ENCODE measurements at places on chromosomes 2 and 18.

- DNase-seq = no peak
Observed at GRCh38 chr18:3151399-3152264, 68.1 kb downstream of the MYOM1 start.

GRCh38 chr18:5895299-5895875 lies at the start of gene TMEM200C:
Gene TMEM200C, minus strand, starts transcription at chr18:5895522. Its CDS starts 3,459 bp downstream, at chr18:5892063.
- peak; percentile 60 for DNase-seq

DNA sequence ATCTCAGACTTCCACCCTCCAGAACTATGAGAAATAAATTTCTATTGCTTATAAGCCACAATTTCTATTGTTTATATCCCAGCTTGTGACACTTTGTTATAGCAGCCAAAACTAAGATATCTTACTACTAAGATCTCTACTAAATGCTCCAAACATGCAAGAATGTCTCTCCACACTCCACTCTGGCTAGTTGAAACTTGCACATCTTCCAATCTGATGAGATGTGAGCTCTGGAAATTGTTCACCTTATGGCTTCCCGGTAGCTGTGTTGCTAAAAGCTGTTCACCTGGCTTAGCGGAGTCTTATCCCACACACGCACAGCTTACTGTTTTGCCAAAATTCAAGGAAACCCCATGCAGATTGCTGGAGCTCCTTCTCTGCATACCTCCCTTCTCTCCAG lies 43.9 kb downstream of the PKDCC start:
- DNase-seq = no peak

DNA sequence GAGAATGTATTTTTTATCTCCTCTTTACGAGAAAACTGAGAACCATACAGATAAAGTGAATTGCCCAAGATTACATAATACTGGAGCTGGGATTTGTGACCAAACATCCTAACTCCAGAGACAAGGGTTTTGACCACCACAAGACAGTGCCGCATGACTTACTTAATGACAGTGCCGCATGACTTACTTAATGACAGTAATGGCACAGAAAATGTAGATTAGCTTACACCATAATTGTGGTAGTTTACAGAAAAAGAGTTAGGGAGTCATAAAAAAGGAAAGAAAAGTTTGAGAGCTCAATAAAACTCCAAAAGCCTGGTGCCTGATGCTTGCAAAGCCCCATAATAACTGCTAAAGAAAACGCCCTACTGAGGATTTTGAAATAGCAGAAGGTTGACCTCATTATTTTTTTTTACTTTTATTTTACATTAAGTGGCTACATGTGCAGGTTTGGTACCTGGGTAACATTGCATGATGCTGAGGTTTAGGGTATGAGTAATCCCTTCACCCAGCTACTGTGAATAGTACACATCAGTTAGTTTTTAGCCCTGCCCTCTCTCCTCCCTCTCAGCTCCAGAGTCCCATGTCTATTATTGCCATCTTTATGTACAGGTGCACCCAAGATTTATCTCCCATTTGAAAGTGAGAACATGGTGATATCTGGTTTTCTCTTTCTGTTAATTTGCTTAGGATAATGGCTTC lies 310.0 kb upstream of the UBE2E3 start:
- no peak for DNase-seq

DNA sequence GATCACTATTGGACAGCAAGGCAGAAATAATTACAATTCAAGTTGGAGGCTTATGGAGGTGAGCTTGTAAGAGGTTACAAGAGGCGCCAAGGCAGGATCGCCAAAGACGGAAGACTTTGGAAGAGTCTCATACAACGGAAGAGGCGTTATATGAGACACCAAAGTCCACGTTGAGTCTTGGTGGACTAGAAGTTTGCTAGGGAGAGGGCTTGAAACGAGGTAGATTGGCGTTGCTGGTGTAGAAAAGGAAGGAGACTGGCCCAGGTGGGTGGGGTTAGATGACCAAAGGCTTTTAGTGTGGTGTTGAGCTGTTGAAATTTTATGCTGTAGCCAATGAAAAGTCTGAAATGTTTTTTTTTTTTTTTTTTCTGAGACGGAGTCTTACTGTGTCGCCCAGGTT lies 1.4 kb downstream of the MSH2 start:
- DNase-seq = no peak

GRCh38 chr2:241617431-241618154 lies 19.4 kb downstream of the THAP4 start:
- DNase-seq = peak; percentile 83

DNA sequence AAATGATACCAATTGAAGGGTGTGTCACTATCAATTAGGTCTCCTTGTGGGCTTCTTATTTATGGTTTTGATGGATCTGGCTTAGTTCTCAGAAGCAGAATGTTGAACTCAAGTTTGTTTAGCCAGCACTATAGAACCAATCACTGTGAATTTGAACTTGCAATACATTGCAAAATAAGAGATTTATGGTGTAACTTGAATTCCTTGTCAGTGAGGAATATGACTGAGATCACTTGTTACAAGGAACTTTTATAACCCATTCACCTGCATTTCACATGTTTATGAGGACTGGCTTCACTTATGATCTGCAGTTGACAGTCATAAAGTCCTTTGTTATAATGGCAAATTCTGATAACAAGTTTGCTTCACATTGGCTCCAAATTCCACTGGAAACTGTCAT lies 9.8 kb downstream of the GATA6 start:
- DNase-seq = no peak

DNA sequence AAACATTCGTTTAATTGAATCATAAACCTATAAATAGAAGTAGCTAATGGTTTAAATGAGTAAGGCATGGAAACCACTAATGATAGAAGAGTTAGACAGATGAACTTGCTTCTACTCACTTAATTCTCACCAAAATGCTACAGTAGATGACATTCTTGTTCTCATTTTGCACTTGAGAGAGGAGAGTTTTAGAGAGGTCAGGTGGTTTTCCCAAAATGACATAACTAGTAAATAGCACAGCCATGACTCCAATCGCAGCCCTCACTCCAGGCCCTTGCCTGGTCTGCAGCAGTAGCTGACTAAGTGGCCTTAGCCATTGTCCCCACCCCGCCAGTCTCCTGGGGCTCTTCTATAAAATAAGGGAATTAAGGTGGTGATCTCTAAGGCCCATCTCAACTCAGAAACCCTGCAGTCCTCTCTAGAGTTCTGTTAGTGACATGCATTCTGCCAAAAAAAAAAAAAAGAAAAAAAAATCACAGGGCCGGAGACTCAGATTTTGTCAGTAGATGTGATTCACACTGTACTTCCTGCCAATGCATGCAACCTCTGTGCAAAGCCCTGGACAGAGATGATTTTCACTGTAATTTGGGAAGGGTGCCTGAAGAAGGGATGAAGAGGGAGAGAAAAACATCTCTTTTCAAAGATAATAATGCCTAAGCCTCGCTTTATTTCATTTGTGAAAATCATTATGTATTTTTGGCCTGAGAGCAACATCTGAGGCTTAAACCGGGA lies 221.8 kb downstream of the ANAPC1 start:
- DNase-seq = no peak

DNA sequence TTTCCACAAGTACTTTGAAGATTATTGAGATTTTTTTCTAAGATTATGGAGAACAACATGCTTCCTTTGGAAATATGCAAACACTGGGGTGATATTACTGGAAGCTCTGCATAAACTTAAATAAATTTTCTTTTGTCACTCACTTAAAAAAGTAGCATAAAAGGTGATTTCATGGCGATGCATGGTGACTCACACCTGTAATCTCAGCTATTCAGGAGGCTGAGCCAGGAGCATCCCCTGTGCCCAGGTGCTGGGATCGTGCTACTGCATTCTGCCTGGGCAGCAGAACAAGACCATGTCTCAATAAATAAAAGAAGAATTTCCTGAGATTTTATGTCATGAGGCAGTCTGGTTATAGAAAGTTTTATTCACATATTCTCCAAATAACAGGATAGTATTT lies 679.1 kb upstream of the CDH2 start:
- DNase-seq = peak; percentile 20

- DNase-seq = no peak
Observed at GRCh38 chr2:168751104-168751740, 51.2 kb upstream of the NOSTRIN start.

DNA sequence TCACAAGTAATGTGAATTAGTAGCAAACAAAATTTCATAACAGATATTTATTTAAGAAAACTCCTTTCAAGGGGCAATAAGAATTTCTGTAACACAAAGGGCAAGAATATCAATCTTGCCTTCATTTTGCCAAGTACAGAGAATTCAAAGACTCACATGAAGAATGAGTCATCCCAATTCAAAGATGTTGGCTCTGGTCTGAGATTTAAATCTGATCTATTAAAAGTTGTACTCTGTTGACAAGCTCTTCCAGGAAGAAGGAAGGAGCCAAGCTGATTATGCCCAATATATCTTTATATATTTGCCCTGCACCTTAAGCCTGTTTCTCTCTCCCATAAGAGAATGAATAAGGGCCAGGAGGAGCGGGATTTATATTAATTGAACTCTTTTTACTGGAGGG lies 55.9 kb upstream of the RPE start:
- no peak for DNase-seq

GRCh38 chr2:69213782-69214181 lies 173.2 kb downstream of the GFPT1 start:
- DNase-seq = peak; percentile 60

DNA sequence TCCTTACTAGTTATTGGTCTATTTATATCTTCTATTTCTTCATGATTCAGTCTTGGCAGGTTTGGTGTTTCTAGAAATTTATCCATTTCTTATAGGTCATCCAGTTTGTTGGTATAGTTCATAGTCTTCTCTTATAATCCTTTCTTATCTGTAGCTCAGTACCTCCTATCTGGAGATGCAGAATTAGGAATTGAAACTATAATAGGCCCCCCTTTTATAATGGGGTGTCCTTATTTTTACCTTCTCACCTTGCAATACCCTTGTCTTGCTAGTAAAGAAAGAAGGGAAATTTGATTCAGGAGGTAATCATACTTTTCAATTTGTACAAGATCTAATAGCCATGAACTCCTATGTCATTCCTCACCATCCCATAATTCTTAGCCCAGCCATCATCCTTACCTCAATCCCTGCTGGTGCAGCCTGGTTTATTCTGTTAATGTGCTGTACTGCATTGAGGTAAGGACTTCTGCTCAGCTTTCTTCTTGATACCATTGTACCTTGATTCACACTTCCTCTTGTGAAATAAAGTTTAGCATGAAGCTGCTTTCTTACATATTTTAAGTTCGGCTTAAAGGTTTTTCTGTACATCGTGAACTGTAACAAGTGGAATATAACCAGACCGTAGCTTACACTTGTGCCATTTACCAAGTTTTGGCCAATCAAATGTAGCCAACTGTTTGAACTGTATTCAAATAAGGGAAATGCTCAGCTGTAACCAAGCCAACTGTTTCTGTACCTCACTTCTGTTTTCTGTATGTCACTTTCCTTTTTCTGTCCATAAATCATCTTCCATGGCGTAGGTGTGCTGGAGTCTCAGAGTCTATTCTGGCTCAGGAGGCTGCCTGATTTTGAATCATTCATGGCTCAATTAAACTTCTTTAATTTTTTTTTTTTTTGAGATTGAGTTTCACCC lies 40.1 kb upstream of the PTH2R start:
- DNase-seq = no peak

DNA sequence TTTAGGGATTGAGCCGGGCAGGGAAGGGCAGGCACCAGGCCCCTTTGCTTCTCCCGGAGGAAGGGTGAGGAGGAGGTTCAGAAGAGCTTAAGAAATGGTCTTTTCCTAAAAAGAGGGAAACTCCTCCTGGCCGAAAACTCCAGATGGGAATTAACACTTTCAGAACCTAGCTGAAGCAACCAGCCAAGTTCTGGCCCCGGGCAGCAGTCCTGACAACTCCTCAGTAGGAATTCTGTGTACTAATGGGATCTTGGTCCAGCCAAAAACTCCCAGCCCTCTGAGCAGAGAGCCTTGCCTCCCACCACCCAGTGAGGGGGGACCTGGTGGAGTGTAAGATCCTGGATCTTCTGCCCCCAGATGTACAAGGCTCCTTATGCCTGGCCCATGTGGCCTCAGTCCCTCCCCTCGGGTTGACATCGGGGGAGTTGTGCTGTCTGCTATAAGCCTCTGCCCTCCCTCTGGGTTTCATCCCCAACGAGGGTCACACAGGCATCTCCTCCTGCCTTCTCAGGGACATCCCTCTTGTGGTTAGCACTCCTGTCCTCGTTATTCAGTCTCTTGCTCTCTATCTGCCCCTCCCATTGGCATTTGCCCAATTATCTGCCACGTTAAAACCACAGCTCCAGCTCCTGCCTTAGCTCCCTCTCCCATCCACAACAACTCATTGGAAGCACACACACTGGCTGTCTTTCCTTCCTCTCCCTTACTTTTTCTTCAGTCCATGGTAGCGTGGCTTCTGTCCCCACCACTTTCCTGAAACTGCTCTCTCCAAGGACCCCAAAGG lies 184.6 kb downstream of the CYP26B1 start:
- no peak for DNase-seq

DNA sequence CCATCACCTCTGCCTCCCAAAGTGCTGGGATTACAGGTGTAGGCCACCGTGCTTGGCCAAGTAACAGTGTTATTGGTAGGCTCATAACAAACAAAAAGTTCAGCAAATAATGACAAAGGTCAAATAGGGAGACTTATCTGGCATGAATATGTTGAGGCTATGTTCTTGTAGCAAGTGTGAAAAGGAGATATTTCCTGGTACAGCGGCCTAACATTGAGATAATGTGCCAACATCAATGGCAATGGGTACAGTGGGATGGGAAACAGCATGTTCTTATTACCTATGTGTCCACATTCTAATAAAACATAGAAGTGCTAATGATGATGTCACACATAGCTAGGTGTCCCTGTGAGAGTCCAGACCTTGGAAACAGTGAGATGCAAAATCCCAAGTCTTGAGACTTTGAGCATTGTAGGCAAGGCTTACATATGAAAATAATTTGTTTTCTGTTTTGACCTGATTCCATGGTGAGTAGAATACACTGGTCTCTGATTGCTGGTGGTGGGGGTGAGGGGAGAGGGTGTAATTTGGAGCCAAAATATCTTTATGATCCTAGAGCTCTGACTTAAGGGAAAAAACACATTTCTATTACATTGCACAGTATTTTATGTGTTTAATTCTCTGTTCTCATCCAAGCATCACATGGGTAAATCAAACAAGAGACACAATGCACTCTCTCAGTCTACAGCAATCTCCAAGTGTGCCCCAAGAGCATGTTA lies 33.1 kb upstream of the PMAIP1 start:
- no peak for DNase-seq

GRCh38 chr2:207937823-207938222 lies 87.5 kb downstream of the PLEKHM3 start:
- no peak for DNase-seq

All from right cardiac atrium (tissue), 5 donors.